Thoracic aorta (tissue), 2 donors: ENCODE measurements at places on chromosomes 7 and 10.
A peak's percentile ranks its signal among the peaks of the same experiment; 100 is the strongest.

- no peaks in the 10 kb centered on the region for H3K4me1 ChIP-seq
- H3K27ac ChIP-seq, result no peak overlapping the region
- DNase-seq, result no peak
- H3K36me3 ChIP-seq, result no peaks in the 10 kb centered on the region
- no peaks in the 10 kb centered on the region for H3K27me3 ChIP-seq
Measured at GRCh38 chr7:34130558-34131295, 225.4 kb downstream of the BMPER start.

- no peak for DNase-seq
- H3K4me1 ChIP-seq, result peaks cover 28% of the 10 kb centered on the region
- peak overlapping the region; percentile 91 for H3K27ac ChIP-seq
Measured at GRCh38 chr7:122884186-122884585, 2.1 kb downstream of the CADPS2 start.

DNA sequence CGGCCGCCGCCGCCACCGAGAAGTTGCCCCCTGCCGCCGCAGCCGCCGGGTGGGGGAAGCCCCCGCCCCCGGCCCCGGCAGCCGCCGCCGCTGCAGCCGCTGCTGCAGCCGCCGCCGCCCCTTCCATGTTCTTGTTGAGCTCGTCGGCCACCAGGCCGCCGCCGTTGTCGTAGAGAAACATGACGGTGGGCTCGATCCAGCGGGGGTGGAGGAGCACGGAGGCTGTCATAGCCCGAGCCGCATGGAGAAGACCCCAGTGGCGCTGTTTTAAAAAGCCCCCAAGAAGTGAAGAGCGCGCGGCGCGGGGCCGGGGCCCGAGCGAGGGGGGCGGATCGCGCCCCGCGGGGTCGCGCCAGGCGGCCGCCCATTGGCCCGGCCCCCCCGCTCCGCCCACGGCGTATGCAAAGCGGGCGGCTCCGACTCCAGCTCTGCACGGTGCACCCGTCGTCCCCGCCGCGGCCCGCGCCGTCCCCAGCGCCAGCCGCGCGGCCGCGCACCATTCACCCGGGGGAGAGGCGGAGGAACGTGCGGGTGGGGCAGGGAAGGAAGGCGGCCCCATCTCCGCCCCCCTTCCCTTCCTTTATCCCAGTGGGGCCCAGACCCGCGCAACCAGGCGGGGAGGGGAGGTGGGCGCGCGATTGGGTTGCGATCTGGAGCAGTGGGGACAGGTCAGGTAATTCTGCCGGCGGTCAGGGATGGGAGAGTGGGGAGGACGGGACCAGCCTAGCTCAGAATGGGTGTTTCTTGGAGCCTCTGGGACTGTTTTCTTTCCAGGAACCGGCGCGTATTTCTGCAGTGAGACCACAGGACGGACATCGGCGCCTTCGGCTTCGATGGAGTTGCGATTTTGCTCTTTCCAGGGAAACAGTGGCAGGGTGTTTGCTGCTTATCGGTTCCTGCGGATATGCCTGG is at the start of gene HOXA13:
HOXA13 (minus strand) TSS at position 243 of the 912 bp plus-strand sequence; CDS start at position 229, 14 bp downstream.
- H3K36me3 ChIP-seq, result no peaks in the 10 kb centered on the region
- no peak for DNase-seq
- H3K4me1 ChIP-seq, result peaks cover 15% of the 10 kb centered on the region
- H3K4me3 ChIP-seq, result peak within 1 kb of the TSS; percentile 61
- H3K27me3 ChIP-seq, result peaks cover 81% of the 10 kb centered on the region

- DNase-seq, result no peak
- no peak overlapping the region for H3K4me3 ChIP-seq
- no peaks in the 10 kb centered on the region for H3K36me3 ChIP-seq
- H3K27me3 ChIP-seq, result no peaks in the 10 kb centered on the region
- H3K4me1 ChIP-seq, result peaks cover 3% of the 10 kb centered on the region
Measured at GRCh38 chr7:2102375-2102723, 130.4 kb downstream of the MAD1L1 start.

- no peaks in the 10 kb centered on the region for H3K27me3 ChIP-seq
- H3K27ac ChIP-seq, result no peak overlapping the region
- H3K36me3 ChIP-seq, result no peaks in the 10 kb centered on the region
- H3K4me3 ChIP-seq, result no peak overlapping the region
Measured at GRCh38 chr10:20207653-20208052, 391.4 kb downstream of the PLXDC2 start.

DNA sequence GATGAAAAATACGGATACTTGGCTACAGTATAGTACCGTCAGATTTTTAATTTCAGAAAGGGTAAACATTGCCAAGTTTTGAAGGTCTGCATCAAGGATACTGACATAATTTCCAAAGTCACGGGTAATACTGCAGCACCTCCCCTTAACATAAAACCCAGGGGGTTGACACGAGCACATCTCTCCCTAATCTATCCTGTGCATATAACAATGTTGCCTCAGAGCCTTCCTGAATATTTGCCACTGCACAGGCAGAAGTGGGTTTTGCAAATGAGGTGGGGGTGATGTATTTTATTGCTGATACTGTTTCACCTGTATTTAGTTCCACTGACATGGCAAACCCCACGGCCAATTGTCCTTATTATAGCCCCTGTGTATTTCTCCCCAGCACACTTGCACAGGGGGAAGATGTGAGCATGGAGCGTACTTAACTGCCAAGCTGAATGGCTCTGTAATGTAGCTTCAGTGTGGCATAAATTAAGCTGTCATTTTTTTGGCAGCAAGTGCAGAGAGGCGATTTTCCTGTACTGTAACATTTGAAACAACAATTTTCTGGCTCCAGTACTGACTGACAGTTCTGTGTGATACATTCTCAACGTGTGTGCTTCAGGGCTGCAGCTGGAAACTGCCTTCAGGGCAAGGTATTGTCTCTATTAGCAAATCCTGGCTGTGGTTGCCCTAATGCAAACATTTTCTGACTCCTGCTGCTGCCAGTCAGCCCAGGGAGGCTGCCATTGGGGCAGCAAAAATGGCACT is 299.6 kb upstream of the SP4 start:
- H3K27me3 ChIP-seq, result no peaks in the 10 kb centered on the region
- no peak overlapping the region for H3K27ac ChIP-seq
- no peak for DNase-seq

GRCh38 chr7:66921918-66922486 is 977 bp downstream of the TMEM248 start:
- peaks cover 44% of the 10 kb centered on the region for H3K4me1 ChIP-seq
- no peaks in the 10 kb centered on the region for H3K27me3 ChIP-seq
- no peak overlapping the region for H3K27ac ChIP-seq
- no peak for DNase-seq

DNA sequence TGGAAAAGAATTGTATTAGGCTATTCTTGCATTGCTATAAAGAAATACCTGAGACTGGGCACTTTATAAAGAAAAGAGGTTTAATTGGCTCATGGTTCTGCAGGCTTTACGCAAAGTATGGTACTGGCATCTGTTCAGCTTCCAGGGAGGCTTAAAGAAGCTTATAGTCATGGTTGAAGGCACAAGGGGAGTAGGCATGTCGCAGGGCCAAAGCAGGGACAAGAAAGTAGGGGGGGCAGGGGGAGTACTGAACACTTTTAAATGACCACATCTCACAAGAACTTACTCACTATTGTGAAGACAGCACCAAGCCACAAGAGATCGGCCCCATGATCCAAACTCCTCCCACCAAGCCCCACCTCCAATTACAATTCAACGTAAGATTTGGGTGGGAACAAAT is 152.5 kb upstream of the PHF14 start:
- H3K27me3 ChIP-seq, result no peaks in the 10 kb centered on the region
- no peaks in the 10 kb centered on the region for H3K36me3 ChIP-seq
- no peak overlapping the region for H3K27ac ChIP-seq
- H3K4me3 ChIP-seq, result no peak overlapping the region

DNA sequence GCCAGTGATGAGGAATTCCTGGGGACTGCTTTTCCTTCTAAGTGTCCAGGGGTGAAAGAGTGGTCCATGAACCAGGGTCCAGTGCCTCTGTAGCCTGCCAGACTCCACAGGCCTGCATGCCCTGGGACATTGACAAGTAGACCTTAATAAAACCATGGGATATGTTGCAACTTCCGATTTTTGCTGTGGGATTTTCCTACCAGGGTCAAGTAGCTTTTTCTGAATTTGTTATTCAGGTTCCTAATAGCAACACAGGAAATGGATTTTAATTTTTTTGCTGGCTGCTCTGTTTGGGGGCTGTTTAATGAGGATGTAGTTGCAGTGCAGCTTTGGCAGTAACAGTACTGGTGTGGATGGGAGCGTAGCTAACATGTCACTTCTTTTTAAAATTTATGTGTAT is 42.1 kb downstream of the WBP1L start:
- DNase-seq, result no peak
- no peaks in the 10 kb centered on the region for H3K27me3 ChIP-seq
- peaks cover 69% of the 10 kb centered on the region for H3K4me1 ChIP-seq
- H3K27ac ChIP-seq, result peak overlapping the region; percentile 52
- no peaks in the 10 kb centered on the region for H3K36me3 ChIP-seq
- H3K4me3 ChIP-seq, result peak overlapping the region; percentile 2

DNA sequence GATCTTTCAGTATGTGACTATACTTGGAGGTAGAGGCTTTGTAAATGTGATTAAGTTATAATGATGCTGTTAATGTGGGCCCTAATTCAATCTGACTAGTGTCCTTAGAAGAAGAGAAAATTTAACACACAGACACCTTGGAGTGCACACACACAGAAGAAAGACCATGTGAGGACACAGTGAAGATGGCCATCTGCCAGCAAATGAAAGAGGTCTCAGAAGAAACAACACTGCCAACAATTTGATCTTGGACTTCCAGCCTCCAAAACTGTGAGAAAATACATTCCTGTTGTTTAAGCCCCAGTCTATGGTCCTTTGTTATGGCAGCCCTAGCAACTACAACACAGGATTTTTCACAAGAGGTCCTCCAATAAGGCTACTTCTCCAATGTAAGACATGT is 120.9 kb upstream of the ABCB5 start:
- no peak overlapping the region for H3K27ac ChIP-seq
- no peaks in the 10 kb centered on the region for H3K27me3 ChIP-seq
- no peak for DNase-seq
- H3K4me1 ChIP-seq, result no peaks in the 10 kb centered on the region
- no peak overlapping the region for H3K4me3 ChIP-seq
- no peaks in the 10 kb centered on the region for H3K36me3 ChIP-seq

GRCh38 chr10:104232613-104233102 is 494 bp upstream of the CFAP43 start:
- H3K36me3 ChIP-seq, result no peaks in the 10 kb centered on the region
- H3K27ac ChIP-seq, result no peak overlapping the region
- H3K4me1 ChIP-seq, result peaks cover 6% of the 10 kb centered on the region
- DNase-seq, result no peak
- peak overlapping the region; percentile 75 for H3K4me3 ChIP-seq

DNA sequence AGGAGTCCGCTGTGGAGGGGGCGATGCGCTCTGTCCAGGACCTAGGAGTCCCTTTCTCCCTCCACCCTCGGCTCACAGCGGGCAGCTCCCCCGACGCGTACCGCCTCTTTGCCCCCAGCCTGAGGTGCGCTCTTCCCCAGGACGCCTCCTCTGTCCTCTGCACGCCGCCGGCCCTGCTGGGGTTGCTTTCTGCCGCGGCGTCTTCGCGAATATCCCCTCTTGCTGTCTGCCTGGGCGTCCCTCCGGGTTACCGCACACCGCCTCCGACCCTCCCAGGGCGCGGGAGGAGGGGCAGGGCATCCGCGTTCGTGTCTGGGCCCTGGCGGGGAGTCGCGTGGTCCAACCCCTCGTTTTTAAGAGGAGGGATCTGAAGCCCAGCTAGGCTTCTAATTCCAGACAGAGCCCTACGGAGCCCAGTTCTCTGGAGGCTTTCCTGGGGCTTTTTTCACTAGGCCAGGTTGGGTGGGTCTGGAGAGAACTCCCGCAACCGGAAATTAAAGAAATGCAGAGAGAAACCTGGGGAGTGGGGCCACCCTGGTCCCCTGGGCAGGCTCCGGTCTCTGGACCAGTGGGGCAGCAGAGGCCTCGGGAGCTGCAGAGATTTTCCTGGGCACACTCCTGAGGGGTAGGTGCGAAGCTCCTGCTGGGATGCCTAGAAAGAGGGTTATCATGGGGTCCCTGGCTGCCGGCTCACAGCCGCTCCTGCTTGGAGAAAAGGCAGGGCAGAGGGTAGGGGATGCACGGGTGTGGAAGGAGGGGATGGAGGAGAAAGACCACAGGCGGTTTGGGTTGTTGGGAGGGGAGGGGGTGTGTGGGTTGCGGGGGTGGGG is 166.9 kb downstream of the UBE2H start:
- H3K27me3 ChIP-seq, result peaks cover 49% of the 10 kb centered on the region
- peak overlapping the region; percentile 25 for H3K4me3 ChIP-seq
- no peaks in the 10 kb centered on the region for H3K36me3 ChIP-seq

- no peaks in the 10 kb centered on the region for H3K27me3 ChIP-seq
- no peaks in the 10 kb centered on the region for H3K4me1 ChIP-seq
- H3K4me3 ChIP-seq, result no peak overlapping the region
- H3K36me3 ChIP-seq, result no peaks in the 10 kb centered on the region
- DNase-seq, result peak; percentile 26
- no peak overlapping the region for H3K27ac ChIP-seq
Measured at GRCh38 chr10:71569775-71570588, 149.6 kb downstream of the C10orf105 start.

DNA sequence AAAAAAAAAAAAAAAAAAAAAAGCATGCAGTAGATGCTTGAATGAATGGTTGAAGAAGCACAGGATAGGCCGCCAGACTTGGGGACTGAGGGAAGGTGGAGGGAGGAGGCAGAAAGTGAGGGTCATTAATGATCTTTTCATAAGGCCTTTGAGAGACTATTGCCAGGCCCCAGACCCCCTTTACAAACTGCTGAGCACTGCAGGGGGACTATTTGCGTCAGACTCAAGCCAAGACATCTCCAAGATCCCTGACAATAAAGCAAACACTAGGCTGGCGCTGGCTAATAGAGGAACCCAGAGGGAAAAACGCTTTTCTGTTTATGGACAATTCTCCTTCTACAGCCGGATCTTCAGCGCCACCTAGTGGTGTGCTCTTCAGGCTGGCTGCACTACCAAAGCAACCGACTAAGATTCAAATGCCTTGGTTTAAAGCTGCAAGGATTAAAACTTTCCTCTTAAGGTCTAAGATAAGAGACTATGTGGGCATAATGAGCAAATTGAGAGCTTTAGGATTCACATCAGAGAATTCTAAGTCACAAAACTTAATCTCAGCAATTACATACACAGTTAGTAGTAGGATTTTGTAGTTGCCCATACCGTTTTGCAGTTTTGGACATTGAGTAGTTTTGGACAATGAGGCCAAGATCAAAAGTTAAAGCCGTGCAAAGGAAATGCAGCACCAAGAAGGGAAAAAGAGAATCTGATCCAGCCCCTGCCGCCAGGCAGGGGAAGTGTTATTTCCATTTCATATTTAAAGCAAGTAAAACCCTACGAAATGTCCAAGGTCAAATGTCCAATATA is 17.9 kb upstream of the AGK start:
- H3K27ac ChIP-seq, result no peak overlapping the region
- DNase-seq, result no peak
- no peaks in the 10 kb centered on the region for H3K4me1 ChIP-seq
